Spinal cord (tissue), 10 donors: ENCODE measurements at places on chromosomes 1 and 21. TPM values are rescaled to one million over a fixed set of nuclear protein-coding genes. Genes with fewer than 3 reads are reported as not detected.

The RC3H1 gene
- 35.6 TPM for total RNA-seq

The TRIM17 gene
- total RNA-seq = 5.2 TPM

The SPATA21 gene
- 0.17 TPM for total RNA-seq

The TFF2 gene
- not detected for total RNA-seq

The PDC gene
- total RNA-seq = not detected

The OR10Z1 gene
- not detected for total RNA-seq

The UTS2 gene
- 11.0 TPM for total RNA-seq

The GSTM1 gene
- total RNA-seq = 28.5 TPM

The ERRFI1 gene
- 65.1 TPM for total RNA-seq

The TMEM240 gene
- total RNA-seq = 10.2 TPM

The OR2AK2 gene
- 0.44 TPM for total RNA-seq

The C1QC gene
- 39.7 TPM for total RNA-seq

The MAP10 gene
- 5.2 TPM for total RNA-seq

The SLC6A17 gene
- 2.6 TPM for total RNA-seq

The EFNA1 gene
- 14.8 TPM for total RNA-seq

The VPS45 gene
- 102 TPM for total RNA-seq

The B4GALT2 gene
- total RNA-seq = 34.8 TPM

The SRP9 gene
- total RNA-seq = 374 TPM

The ACTRT2 gene
- not detected for total RNA-seq

The E2F2 gene
- 5.8 TPM for total RNA-seq

The USP25 gene
- total RNA-seq = 87.9 TPM

The RER1 gene
- 83.6 TPM for total RNA-seq

The TNFRSF8 gene
- total RNA-seq = 0.11 TPM

The LDLRAP1 gene
- 7.3 TPM for total RNA-seq

The KRTAP12-1 gene
- not detected for total RNA-seq

The ALX3 gene
- total RNA-seq = not detected

The PADI4 gene
- total RNA-seq = 0.11 TPM

The OR14K1 gene
- not detected for total RNA-seq
